ENCODE measurements at places on chromosomes 13 and 19.

GRCh38 chr19:10767726-10768125 lies 49.8 kb downstream of the DNM2 start:
- no peak for DNase-seq

DNA sequence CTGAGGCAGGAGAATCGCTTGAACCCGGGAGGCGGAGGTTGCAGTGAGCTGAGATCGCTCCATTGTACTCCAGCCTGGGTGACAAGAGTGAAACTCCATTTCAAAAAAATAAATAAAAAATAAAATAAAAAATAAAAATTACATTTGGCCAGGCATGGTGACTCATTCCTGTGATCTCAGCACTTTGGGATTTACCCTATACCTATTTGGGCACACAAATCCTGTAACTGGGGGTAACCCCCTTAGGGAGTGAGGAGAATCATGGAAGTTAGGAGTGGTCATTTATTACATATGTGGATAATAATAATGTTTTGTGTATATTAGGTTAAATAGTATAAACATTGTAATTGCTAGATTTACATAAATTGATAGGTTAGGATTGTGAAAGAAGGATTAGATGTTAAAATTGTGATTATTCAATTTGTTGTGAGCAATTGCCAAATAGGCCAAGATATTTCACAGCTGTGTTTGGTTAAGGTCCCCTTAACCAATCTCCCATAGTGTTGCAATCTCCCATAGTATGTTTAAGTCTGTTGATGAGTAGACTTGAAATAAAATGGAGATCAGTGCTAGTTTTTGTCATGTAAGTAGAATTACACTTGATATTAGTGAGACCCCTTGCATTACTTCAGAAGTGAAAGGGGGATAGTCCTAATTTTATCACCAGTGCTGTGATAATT lies 30.7 kb downstream of the ZNF844 start:
- no peak for DNase-seq

GRCh38 chr13:28864544-28864943 lies 44.4 kb downstream of the MTUS2 start:
- DNase-seq: no peak

DNA sequence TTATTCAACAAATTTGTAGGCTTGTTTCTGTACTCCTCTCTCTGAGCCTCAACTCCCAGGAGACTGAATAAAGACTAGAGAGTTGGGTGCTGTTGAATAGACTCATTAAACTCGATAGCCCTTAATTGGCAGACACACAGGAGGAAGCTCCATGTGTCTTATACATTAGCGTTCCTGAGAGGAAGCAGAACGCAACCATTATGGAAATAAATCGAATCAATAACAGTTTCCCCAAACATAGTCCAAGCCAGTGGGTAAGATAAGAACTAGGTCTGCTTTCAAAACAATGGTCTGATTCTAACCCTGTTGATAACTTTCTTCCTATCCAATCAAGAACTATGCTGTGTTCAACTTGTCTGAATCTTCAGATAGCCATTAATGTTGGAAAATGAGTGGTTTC lies 118.1 kb upstream of the FNDC3A start:
- no peak for DNase-seq

GRCh38 chr19:12485052-12485416 lies 418 bp upstream of the ZNF709 start:
- no peak for DNase-seq

DNA sequence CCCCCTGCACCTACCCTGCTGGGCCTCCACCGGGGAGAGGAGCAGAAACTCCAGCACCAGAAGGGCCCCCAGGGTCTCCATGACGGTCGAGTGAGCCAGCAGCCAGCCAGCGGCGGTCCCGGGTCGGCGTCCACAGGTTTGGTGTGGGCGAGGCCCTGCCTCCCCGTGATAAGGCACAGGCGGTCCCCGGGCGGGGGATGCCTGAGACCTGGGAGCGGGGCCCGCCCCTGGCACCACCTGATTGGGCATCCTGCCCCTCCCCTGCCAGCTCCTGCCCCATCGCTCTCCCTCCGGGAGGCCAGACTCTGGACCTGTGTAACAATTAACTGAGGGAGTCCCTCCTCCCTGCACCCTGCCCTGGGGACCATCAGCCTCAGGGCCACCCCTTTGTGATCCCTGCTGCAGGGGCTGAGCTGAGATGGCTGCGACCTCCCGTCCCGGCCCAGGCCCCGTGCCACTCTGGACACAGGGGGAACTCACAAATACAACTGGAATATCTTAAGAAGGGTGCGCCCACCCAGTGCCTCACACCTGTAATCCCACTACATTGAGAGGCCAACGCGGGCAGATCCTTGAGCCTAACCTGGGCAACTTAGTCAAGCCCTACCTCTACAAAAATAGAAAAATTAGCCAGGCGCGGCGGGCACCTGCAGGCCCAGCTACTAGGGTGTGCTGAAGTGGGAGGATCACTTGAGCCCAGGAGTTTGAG lies at the start of gene SMIM24:
TSS of gene SMIM24 (minus strand) at position 143 of the 709 bp plus-strand sequence. CDS start at position 81, 62 bp downstream.
- DNase-seq: no peak

DNA sequence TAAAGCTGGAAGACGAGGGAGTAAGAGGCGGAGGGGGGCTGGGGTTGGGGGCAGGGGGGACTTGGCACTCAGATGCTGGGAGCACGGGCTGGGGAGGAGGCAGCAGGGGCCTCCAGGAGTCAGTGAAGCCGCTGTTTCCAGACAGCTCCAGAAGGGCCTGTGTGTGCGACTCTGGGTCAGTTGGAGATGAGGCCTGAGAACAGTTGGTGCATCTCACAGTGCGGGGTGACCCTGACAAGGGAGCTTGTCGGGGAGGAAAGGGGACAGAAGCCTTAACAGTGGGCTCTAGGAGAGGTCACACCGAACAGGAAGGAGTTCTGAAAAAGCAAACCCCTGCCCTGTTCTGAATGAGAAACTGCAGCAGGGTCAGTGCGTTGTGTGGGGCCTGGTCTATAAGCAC lies 11.2 kb downstream of the NAXD start:
- no peak for DNase-seq

DNA sequence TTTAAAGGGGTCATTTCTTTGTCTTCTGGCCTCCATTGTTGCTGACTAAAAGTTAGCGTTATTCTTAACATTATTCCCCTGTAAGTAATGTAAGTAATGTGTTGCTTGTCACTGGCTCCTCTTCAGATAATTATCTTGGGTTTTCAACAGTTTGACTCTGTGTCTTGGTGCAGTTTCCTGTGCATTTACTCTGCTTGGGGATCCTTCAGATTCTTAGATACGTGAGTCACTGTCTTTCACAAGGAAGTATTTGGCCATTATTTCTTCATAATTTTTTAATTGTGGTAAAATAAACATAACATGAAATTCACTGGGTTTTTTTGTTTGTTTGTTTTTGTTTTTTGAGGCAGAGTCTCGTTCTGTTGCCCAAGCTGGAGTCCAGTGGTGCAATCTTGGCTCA lies 13.5 kb upstream of the OR7D2 start:
- no peak for DNase-seq

DNA sequence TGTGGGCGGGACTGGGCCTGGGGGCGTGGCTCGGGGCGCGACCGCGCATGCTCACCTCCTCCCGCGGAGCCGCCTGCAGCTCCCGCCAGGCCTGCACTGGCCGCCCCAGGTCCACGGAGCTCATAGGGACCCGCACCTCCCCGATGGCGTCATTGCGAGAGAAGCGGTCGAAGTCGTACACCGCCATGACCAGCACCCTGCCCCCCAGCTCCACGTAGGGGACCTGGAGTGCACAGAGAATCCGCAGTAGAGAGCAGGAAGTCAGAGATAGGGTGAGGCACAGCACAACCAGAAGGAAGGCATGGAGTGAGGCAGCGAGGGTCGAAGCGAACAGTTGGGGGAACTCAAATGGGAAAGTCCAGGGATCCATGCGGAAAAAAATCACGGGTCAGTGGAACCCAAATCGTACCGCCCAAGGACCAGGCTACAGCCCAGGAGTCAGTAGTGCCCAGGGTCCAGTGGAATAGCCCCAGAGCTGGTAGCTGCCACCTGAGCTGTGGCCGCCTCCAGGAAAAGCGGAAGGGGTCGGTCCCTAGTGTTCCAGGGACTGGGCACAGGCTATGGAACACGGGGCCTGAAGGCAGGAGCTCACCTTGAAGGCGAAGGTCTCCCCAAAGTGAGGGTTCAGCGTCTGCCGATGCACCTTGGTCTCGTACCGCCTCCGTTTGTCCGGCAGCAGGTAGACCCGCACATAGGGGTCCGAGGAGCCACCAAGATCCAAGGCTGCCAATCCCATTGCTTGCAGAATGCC lies 4.8 kb downstream of the SYT5 start:
- DNase-seq: no peak

DNA sequence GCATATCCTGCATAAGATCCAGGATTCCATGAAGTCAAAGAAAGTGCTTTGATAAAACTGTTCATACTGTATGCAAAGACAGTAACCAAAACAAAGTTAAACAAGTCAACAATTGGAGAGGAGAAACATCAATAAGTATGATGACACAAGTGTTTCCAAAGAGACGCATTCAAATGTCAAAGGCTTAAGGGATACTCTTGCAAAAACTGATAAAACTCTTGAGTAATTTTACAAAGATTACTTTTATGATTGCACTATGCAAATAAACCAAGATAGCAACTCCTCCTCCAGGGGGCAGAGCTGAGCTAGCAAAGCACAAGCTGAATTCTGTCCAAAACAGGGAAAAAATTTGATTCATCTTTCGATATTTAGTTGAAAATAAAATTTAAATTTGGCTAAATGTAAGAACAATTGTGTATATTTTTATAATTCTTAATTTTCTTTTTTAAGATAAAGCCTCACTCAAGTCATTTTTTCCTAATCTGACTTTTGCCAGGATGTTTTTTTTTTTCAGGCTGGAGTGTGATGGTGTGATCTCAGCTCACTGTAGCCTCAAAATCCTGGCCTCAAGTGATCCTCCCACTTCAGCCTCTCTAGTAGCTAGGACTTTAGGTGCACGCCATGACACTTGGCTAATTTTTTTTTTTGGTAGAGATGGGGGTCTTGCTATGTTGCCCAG lies 84.0 kb downstream of the MZT1 start:
- no peak for DNase-seq

GRCh38 chr13:110648146-110648819 lies 32.9 kb downstream of the NAXD start:
- no peak for DNase-seq

- no peak for DNase-seq
Measured at GRCh38 chr19:33683881-33684537, 62.3 kb downstream of the CHST8 start.

DNA sequence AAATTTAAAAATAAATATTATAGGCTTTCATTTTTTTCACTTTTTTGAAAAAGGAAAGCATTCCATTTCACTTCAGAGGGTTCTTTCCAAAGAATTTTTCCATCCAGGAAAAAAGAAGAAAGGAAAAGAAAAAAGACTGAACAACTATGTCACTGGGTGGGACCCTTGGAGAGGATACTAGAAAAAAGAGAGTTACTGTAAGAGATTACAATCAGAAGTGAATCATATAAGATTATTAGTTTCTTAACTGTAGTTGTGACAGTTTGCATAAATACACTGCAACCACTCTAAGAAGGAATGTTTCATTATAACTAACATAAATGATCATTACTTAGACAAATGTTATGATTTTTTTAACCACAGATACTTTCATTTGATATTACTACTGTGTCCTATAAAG lies 87.8 kb downstream of the KLF12 start:
- DNase-seq: no peak

DNA sequence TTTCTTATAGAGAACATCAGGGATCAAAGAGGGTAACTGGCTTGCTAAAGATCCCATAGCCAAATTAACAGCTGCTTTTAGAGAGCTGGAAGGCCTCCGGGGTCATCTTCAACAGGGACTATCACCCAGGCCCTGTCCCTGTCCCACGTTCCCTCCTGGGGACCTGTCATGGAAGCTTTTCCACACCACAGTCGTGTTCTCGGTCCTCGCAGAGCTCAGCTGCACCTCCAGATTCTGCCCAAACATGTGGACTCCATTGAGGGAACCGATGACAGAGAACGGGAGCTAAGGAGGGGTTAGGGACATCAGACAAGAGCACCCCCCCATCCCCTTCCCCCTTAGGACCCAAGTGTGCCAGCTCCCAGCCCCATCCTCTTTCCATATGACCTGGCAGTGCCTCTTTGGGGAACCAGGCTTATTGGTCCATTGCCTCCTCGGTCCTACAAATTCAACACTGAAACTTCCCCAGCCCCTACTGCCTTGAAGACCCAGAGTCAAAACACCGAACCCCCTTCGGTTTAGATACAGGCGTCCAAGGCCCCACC lies 568 bp downstream of the FUZ start:
- no peak for DNase-seq

DNA sequence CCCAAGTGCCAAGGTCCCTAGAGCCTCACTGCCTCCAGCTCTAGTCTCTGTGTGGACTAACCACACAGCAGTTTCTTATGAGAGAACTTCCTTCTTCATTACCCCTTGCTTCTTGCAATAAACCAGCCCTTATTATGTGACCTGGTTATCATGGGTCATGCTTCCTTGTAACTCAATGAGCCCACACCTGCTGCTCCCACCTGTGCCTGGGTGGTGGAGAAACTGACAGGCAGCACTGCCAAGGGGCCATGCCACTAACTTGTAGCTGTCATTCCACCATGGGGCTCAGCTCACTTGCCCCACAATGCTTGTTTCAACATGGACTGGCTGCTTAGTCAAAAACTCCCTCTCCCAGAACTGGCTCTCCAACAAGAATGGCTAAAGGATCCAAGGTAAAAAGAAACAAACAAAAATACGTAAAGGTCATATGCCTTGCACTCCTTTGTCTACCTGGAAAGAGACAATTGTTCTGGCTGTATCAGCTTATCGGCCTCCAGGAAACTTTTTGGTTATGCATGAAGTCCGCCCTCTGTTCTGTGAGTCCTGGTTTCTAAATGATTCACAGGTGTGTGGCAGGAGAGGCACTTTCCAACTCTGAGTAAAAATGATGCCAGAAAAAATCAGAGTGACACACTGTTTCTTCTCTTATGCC lies 446.4 kb downstream of the COG6 start:
- DNase-seq: no peak

- DNase-seq: no peak
Measured at GRCh38 chr13:51715613-51716012, 88.3 kb downstream of the DHRS12 start.

- DNase-seq: no peak
Measured at GRCh38 chr19:47768604-47769003, 9.9 kb upstream of the SELENOW start.

All from brain pericyte (primary cell).